Stimulated activated CD8-positive, alpha-beta memory T cell treated with anti-CD3 and anti-CD28 coated beads, Interleukin-7, amount 100 ng/mL, for 1 hour (primary cell): ENCODE measurements at places on chromosomes 3 and 15.

- DNase-seq: no peak
These were observed 36.2 kb downstream of the GXYLT2 start for GRCh38 chr3:72924055-72924454.

DNA sequence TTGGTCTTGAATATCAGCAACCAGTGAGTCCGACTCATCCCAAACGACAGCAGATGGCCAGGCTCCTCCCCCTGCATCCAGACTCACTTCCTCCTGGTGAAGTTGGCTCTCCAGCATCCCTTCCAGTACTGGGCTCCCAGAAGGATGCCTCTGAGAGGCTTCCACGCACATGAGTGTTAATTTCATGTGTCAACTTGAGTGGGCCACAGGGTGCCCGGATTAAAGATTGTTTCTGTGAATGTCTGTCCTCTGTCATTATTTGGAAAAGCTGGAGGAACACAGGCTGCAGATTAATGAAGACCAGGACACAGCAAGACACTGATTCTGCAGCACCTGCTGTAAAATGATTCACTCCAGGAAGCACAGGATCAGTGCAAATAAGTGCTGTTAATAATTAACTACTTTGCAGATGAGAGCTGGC, 99.8 kb downstream of the ATP10A start:
- no peak for DNase-seq

GRCh38 chr3:129132097-129132866, 10.7 kb upstream of the RAB43 start:
- no peak for DNase-seq

DNA sequence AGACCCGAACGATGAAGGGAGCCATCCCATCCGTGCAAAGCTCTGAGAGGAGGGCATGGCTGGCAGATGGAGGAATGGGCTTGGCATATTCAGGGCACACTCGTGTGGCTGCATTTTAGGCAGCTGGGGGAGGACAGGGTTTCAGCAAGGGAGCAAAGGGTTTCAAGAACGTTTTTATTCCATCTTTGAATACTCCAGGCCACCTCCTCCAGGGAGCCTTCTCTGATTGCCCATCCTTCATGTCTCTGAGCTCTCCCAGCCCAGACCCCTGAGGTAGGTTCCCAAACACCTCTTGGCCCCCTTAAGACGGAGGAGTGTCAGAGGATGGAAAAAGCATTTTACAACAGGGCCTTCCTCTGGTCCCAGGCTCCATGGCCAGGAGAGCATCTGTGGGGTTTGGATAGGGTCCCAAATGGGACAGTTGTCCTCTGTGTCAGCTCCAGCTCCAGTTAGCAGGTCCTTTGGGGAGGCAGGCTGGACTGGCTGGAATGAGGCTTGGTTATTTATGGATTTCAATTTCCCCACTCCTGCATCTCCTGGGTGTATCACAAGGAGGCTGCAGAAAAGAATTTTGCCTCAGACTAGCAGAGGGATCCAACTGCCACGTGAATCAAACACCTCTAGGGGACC, 17.7 kb upstream of the SLC6A1 start:
- no peak for DNase-seq

GRCh38 chr3:123344907-123345594, 103.8 kb downstream of the ADCY5 start:
- no peak for DNase-seq

DNA sequence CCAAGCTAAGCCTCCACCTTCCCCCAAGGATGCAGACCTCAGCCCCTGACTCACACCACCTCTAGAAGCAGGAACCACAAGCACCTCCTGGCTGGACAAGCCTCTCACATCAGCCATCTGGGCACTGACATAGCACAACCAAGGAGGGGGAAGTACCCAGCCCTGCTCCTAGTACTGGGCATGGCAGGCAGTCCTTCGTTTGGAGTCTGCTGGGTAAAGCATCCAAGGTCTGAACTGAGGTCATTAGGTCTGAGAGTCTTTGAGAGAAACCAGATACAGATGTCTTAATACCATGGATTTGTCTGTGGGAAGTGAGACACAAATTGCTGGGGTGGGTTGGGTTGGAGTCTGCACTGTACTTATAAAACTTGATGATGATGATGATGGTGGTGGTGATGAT, 61.8 kb downstream of the CCDC33 start:
- no peak for DNase-seq

DNA sequence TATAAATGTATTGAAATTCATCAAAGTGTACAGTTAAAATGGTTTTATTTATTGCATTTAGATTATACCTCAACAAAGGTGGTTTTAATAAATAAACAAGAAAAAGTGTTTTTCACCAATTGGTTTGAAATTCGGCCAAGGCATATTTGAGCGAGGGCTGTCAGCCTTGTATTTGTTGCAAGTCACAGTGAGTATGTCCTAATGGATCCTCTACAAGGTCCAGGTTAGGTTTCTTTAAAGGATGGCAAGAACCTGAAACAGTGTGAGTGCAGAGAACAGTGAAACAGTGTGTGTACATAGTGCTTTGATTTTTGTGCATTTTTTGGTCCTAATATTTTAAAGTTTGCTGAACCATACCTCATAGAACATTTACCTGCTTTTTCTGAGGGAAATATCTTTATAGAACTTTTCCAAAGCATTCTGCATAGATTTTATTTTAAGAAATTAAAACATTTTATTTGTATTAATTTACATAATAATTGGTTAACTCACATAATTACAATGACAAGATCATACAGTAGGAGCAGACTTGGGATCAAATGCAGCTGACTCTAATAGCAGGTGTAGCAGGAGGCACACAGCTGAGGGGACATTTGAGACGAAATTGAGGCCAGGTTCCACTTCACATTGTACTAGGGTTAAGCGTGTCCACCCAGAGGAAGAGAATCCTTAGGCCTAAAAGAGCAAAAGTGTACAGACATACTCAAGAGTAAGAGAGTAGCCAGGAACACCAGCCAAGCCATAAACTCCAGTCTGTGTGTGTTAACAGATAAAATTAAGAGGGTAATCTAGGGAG, 428.8 kb upstream of the TPRG1 start:
- no peak for DNase-seq
